ENCODE measurements at places on chromosomes 13 and 19.

- no peak for DNase-seq
These were observed 118.0 kb downstream of the KL start for GRCh38 chr13:33134213-33134612.

DNA sequence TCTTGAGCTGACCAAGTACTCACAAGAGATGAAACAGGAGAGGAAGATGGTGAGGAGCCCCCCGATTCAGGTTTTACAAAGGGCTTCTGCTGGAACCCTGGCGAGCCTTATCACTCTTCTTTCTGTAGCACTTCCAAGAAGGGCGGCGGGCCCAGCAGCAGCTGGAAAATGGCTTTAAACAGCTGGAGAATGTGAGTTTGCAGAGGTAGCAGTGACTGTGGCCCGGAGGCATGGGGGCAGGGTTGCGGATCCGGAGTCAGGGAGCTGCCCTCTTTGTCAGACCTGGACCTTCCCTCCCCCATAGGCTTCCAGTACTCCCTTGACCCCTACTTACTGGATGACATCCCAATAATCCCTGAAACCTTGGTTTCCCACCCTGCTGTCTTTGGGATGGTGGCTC lies 3.6 kb downstream of the TRIP10 start:
- no peak for DNase-seq

GRCh38 chr13:112253631-112254030 lies 122.5 kb upstream of the SPACA7 start:
- no peak for DNase-seq

DNA sequence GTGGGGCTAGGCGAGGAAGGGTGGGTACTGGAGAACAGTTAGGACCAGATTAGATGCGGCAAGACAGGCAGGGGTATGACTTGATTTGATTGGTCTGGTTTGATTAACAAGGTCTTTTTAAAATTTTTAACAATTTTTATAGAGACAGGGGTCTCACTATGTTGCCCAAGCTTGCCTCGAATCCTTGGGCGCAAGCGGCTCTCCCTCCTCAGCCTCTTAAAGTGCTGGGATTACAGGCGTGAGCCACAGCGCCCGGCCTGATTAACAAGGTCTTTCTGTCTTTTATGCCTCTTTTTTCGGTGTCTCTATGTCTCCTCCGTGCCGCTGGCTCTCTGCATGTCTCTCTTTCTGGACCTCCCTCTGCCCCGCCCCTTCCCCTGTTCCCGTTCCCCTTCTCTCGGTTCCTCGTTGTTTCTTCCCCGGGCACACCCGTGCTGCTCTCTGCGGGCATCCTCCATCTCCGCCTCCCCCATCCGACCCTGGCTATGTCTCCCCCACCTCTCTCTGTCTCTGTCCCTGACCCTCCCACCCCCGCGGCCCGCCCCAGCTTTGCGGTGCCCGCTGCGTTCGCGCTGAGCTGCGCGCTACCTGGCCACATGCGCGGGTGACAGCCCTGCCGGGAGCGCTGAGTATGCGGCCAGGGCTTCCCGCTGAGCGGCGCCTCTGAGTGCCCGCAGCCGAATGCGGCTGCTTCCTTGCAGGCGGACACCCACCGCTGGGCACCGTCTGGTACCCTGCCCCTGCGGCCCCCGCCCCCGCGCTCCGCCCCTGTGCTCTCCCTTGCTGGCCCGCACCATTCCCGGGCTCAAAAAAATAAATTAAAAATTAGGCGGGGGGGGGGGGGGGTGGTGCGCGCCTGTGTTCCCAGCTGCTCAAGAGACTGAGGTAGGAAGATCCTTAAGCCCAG lies 8.1 kb upstream of the SDHAF1 start:
- DNase-seq: peak; percentile 41

DNA sequence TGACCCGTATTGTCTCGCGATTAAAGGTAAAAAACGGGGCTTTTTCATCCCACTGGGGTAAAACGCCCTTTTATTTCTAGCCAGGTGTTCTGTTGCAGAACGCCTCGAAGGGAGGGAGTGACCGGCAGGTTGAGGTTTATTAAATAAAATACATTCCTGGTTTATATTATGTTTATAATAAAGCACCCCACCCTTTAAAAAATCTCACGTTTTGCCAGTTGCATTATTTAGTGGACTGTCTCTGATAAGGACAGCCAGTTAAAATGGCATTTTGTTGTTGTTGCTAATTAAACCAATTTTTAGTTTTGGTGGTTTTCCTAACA lies 25.1 kb upstream of the ZNF850 start:
- no peak for DNase-seq

DNA sequence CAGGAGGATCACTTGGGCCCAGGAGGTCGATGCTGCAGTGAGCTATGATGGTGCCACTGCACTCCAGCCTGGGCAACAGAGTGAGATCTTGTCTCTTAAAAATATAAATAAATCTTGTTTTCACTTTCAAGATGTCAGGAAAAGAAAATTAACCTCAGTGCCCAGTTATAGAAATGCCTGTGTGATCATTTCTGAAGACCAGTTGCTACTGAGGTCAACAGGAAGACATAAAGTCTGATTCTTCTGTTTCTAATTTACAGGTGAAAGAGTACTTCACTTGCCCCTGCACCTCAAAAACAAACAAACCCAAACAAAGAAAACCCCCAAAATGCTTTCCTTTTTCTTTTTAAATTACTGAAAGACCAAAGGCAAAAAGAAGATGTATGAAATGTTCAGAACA lies 174.3 kb upstream of the NBEA start:
- DNase-seq: no peak

- no peak for DNase-seq
These were observed 199.4 kb upstream of the IPO5 start for GRCh38 chr13:97753942-97754670.

- no peak for DNase-seq
These were observed 175.0 kb downstream of the RFC3 start for GRCh38 chr13:33992881-33993336.

DNA sequence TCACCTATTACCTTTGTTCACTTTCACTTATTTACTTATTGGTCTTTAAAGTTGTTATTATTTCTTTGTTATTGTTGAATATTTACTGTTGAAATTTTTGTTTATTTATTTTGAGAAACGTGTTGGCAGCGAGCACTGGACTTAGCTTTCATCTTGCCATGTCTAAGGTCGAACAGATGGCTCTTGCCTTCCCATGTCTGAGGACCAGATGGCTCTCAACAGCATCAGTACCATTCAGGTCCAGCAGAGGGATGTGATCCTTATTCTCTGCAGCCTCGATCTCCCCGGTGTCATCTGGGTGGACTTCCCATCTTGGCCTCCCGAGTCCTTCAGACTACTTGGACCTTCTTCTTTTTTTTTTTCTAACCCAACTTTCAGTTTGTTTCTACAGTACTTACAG lies 1437.6 kb downstream of the UQCRFS1 start:
- DNase-seq: no peak

- no peak for DNase-seq
These were observed 10.3 kb upstream of the POSTN start for GRCh38 chr13:37608750-37609339.

DNA sequence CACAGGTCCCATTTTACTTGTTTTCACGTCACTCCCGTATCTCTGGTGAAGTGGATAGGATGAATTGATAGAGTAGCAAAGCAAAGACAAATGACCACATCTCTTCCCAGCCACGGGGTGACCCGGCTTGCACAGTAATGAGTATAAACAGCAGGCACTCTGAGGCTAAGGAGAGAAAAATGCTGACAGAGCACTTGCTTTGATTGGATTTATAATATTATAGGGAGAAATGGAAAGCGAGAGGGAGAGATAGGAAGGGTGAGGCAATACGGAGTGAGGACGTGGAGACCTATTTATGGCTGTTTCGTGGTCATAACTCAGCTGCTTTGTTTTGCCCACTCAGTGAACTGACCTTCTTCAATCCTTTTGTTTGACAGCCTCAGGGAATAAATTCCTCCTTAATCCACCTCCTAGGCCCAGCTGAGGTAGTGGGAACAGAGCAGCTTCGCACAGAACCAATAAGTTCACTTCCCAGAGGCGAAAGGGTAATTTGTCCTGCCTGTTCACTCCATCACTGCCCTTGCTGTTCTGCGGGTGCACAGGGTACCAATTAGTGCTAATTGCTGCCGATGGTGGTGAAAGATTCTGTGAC lies 68.6 kb downstream of the ERCC5 start:
- DNase-seq: no peak

DNA sequence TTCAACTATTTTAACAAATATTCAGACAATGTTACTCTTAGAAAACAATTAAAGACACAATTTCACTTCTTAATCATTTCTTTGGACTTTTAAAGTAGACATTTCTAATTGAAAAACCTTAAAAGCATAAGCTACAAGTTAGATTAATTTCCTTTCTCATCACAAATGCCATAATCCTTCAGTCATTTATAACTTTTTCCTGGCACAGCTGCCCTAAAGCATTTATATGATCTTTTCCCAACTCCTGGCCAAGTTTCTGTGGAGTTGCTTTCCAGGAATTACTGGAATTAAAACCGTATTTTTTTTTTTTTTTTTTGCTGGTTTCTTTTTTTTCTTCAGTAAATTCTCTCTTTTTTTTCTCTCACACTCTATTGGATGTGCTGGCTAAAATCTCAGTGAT lies 615.9 kb downstream of the TBC1D4 start:
- no peak for DNase-seq

DNA sequence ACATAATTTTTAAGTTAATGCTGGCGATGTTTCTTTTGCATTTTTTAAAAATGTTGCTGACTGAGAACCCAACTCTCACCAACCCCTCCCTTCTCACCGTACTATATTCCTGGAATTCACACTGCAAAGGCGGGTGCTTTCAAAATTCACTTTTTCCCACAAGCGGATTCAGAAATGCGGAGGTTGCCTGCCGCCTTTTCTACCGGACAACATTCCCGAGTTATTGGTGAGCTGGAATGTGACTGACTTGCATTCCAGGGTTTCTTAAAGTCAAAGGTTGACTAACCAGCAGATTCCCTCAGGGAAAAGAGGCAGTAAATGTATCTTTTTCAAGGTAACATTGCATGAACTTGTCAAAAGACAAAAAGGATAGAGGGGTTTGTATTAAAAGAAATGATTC lies 113.3 kb downstream of the RAB20 start:
- DNase-seq: no peak

DNA sequence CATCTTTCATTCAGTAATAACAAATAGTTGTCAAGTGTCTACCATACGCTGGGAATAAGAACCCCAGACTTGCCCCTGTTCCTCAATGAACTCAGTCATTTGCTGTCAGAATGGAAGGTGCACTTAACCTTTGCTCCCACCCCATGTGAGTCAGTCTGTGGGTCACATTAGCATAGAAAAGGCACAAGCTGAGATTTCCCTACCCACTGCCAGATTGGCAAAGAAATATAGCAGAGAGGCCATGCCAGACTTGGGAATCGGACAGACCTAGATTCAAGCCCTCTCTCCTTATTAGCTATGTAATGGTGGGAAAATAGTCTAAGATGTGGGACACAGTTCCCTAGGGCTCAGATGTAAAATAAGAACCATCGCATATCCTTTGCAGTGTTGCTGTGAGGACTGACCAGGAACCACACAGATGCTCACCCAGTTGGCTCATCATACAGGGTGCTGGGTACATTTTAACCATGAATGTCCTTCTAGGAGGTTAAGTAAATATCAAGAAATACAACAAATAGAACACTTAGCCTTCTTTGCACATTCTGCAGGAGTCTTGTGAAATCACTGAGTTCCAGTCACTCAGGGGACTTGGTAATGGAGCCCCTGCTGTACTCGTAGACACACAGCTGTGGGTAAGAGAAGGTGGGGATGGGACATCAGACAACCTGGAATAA lies 218.2 kb downstream of the FGF14 start:
- DNase-seq: no peak

- DNase-seq: no peak
These were observed 1.2 kb downstream of the MRI1 start for GRCh38 chr19:13765395-13766094.

GRCh38 chr19:38878575-38879399 lies 712 bp upstream of the RINL start:
- DNase-seq: no peak

GRCh38 chr19:35460608-35461007 lies 12.6 kb downstream of the FFAR2 start:
- DNase-seq: peak; percentile 58

- no peak for DNase-seq
These were observed 28.9 kb upstream of the TPP2 start for GRCh38 chr13:102567857-102568256.

- DNase-seq: no peak
These were observed 70.3 kb downstream of the FNDC3A start for GRCh38 chr13:49046002-49046401.

DNA sequence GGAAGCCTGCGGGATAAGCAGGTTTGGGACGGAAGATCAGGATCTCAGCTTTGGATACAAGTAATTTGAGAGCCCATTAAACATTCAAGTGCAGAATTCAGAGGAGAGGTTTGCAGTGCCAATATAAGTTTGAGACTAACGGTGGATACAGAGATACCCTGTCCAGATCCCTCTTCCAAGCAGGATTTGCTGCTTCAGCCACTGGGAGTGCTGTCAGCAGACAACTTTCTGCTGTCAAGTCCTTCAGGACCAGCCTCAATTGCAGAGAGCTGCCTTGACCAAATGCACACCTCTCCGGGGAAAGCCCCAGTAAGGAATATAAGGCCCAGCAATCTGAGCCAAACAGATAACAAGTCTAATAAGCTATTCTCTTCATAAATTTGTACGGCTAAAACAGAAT lies 46.1 kb upstream of the ZNF780A start:
- DNase-seq: no peak

DNA sequence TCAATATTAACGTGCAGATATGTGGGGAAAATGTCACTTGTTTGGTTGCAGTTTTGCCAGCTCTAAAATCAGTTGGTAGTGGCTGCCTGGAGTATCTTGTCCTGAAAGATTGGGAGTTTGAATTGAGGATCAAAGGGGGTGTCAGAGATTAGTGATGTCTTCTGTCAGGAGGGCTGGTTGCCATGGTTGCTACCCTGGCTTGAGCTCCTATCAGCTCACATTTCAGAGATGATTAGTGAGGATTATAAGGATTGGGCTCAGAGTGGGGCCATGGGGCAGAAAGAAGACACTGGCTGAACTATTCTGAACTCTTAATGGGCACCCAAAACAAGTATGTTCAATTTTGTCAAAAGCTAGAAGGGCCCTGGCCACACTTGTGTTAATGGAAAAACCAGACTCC lies 95.5 kb upstream of the RNF113B start:
- no peak for DNase-seq

DNA sequence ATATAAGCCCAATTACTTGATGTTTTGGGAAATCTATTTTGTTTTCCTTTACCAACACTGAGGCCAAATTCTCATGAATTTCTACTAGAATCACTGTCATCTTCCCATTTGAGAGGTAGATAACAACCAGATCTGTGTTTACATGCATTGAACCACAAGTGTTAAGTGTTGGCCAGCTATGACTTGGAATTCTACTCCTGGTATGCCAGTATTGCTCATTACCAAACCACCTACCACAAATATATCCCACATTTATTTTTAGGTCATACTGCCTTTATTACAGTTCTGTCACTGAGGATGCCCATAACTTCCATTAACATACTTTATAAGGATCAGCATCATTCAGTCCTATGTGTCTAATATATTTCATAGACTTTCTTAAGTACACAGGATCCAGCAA lies 328.9 kb downstream of the DIAPH3 start:
- no peak for DNase-seq
